ENCODE measurements at places on chromosomes 6 and 20.
A peak's percentile ranks its signal among the peaks of the same experiment; 100 is the strongest.

- peak; percentile 17 for DNase-seq
These were observed 11.0 kb downstream of the E2F3 start for GRCh38 chr6:20412682-20413073.

DNA sequence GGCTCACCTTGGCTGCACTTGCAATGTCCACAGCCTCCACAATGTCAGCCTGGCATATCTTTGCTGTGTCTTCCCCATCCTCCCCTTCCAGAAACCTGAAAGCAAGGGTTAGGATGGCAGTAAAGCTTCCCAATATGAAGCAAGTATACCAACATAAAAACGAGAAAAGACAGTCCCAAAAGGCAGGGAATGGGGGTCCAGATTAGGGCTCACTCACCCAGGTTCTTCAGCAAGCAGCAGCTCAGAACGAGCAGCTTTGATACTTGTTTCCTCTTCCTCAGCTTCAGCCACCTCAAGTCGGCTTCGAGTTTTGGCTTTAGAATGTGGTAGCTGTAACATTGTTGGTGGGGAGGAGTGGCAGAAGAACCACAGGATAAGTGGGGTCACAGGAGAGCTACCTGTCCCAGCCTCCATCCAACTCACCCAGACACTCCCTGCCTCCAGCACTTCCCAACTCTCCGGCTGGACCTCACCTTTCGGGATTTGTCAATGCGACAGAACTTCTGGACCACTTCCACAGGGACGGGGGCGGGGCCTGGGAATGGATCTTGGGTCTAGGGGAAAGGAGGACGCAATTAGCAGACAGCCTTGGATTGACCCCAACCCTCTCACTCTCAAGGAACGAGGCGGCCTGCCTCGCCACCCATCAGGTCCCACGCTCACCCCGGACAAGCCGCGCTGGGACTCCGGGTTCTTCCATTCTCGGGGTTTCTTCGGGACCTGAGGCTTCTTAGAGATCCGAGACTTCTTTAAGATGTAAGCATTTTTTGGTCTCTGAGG, 708 bp downstream of the WDR46 start:
- no peak for DNase-seq

GRCh38 chr6:116087437-116088027, 13.1 kb upstream of the NT5DC1 start:
- no peak for DNase-seq

DNA sequence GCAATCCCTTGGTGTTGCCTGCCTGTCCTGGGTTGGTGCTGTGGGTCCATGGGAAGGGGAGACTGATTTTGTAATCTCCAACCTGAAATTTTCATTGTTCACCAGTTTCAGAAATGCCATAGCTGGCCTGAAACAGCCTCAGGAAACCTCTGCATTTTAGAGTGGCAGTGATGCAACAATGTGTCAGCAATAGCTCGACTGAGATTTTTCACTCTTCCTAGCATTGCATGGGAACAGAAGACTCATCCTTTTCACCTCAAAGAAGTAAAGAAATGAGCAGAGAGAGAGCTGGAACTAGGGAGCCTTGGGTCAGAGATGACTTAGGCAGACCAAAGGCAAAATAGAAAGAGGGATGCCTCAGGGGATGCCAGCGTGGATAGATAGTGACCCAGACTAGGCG, 23.7 kb upstream of the TMEM14A start:
- no peak for DNase-seq

DNA sequence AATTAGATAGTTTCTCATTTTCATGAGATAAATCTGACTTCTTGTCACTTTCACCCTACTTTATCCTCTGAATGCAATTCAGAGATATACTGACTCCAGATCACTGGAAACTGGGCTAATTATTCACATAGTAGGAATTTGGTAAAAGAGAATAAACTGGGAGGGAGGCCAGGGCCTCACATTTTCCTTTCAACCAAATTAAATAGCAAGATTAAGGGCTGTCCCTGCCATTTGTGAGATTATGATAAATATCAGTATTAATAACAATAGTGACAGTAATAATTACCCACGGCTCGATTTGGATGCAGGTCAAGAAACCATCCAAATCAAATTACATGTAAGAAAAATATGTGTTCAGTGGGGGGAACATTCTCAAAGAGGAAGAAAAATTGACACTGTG, 140.5 kb downstream of the CD83 start:
- no peak for DNase-seq

DNA sequence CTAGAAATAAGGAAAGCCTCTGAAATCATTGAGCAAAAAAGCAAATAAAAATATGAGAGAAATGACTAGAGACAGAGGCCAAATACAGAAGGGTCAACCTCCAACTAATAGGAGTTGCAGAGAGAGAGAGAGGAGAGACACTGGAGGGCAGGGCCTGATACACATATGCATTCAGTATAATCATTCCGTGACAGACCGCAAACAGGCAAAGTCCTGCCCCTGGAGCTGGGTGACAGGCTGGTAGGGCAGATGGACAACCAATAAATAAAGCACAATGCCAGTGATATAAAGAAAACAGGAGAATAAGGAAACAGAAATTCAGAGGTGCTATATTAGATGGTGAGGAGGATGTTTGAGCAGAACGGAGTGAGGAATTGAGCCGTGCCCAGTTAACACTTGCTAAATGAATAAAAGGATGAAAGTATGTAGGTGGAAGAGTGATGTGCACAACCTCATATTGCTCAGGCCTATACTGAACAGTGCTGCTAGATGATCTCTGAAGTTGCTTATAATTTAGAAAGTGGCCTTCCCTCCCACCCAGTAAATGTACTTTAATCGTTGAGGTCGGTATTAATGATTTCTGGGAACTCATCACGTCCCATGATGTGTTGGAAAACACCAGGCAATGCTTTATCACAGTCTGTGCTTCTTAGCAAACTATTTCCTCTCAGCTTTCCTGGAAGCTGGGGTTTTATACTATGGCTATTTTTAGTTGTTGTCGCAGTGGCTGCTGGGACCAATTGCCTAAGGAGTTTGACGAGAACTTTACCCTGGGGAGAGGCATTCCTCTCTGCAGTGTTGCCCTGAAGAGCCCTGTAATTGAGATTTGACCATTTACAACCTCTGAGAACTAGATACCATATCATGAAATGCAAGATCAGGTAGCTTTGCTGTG, 37.6 kb upstream of the CLIC5 start:
- DNase-seq = no peak

GRCh38 chr6:21426841-21427490, 166.6 kb upstream of the SOX4 start:
- DNase-seq = no peak

DNA sequence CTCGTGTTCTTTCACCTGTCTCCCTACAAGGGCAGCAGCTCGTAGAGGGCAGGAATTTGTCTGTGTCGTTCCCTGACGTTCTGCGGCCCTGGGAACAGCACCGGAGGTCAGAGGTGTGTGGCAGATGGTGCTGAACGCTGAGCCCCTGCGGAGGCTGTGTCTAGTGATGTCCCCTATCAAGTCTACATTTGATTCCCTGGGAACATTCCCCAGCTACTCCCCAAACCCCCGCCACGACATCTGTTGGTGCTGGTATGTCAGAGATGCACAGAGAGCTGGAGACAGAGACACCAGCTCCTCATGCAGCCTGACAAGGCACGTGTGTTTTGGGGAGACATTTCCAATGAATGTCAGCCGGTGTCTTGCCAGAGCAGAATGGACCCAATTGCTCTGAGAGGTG, 7.7 kb downstream of the PMEPA1 start:
- DNase-seq = no peak

DNA sequence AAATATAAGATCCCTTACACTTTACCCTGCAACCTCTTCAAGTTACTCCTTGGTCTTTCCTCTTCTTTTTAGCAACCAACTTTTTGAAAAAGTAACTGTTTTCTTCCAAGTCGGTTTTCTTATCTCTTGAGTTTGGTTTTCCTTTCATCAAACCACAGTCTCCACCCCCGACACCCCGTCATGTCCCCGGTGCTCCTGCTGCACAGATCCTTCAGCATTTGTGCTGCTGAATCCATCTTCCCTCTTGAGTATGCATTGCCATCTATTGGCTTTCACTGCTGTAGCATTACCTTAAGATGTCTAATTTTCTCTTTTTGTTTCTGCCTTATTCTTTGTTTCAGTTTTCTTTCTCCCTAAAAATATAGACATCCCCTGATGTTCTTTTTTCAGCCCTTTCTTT, 11.9 kb upstream of the TNFRSF21 start:
- DNase-seq = no peak

GRCh38 chr20:32070690-32071213, 18.7 kb downstream of the HCK start:
- DNase-seq = no peak

DNA sequence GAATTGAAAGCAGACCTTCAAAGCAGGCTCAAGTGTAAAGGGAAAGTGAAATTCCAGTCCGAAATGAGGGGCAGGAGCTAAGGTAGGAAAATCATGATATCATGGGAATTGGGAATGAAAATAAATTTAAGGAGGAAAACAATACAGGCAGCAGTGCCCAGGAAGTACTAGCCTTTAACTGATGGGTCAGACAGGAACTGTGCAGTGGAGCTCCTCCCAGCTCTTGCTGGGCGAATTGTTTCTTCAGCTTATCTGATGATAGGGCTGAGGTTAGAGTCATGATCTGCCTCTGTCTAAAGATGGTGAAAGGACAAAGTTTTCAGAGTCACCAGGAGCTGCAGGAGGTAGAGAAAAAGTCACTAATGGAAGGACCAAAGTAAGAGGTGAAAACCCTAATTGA, 457.9 kb upstream of the PTCHD4 start:
- no peak for DNase-seq

DNA sequence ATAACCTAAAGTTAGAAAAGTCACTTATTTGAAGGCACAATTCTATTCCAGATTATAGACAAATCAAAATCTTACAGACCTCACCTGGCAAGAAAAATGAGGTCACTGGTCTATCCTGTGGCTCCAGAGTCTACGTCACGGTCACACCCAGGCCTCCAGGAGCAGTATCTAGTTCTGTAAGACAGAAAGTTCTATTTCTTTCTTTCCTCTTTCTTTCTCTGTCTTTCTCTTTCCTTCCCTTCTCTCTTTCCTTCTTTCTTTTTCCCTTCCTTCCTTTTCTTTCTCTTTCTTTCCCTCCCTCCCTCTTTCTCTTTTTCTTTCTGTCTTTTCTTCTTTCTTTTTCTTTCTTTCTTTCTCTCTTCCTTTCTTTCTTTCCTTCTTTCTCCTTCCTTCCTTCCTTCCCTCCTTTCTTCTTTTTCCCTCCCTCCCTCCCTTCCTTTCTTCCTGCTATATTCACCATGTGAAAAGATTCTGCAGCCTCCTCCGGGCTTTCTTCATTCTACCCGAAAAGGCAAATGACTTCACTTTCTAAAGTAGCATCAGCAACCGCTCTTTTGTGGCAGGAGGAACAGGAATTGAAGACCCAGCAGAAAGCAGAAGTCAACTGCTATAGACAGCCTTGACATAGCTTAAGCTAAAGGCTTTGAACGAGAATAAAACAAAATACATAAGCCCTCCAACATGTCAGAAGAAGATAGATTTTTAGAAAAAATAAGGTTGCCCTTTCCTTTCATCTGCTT, 83.9 kb upstream of the SIRPG start:
- DNase-seq = no peak

GRCh38 chr20:23508449-23509229, 17.7 kb downstream of the CST8 start:
- DNase-seq = no peak

DNA sequence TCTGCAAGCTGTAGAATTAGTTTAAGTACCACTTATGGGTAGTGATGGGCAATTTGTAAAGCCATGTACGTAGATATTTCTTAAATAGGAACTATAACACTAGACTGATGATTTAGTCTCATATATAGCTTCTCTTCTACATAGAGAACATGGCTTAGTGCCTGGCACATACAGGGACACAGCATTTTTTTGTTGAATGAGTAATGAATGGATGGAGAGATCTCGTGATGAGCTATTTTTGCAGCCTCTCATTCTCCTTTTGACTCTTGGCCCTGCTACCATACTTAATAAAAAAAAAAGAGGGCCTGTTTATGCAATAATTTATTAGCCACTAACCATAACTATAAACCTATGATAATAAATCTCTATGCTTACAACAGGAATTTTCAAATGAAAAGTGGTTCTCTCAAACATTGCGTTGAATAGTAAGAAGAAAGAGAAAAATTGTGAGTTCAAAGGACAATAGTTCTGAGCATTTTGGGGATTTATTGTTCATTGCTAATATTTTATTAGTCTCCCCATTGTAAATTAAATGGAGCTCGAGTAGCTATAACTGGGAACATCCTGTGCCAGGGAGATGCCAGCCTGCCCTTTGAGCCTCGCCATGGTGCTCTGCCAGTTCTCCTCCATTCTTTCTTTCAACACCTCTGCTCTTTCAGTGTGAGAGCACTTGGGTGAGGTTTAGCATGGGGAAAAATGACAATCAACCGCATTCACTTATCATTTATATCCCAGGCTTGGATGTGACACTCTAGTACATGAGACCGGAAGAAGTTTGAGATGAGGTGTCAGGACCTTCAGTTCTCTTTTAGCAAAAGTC, 14.7 kb upstream of the RCAN2 start:
- no peak for DNase-seq

DNA sequence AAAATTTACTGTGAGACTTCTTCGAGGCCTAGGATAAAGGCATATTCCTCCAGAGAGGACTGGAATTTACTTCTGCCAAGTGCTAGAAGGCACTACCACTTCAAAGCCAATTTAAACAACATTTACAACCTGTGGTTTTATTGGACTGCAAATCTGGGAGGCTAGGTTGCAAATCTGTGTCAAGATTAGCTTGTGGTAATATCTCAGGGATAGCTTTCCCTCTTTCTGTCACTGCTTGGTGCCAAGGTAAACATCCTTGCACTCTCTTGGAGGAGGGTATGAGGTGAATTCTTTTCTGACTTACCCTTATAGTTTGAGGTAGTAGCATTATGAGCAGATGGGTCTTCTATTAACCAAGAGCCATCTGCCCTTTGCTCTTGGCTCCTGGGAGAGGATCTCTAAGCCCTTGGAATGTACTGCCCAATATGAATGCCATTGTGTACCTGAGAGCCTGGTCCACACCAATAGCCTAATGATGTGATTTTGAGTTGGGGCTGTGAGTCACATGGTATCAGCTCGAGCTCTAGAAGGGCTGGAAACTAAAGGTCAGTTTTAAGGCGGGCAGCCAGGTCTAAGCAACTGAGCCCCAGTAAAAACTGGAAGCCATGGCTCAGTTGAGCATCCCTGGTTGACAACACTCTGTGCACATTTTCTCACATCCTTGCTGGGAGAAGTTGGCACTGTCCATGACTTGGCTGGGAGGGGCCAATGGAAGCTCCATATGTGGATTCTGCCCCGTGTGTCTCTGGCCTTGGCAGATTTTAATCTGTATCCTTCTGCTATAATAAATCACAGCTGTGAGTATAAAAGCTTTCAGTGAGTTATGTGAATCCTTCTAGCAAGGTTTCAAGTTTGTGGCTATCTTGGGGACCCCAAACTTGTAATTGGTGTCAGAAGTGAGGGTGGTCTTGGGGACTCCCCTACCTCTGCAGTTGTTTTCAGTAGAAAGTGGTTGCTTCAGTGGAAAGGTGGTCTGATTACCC, 188.1 kb downstream of the UBE3D start:
- no peak for DNase-seq

DNA sequence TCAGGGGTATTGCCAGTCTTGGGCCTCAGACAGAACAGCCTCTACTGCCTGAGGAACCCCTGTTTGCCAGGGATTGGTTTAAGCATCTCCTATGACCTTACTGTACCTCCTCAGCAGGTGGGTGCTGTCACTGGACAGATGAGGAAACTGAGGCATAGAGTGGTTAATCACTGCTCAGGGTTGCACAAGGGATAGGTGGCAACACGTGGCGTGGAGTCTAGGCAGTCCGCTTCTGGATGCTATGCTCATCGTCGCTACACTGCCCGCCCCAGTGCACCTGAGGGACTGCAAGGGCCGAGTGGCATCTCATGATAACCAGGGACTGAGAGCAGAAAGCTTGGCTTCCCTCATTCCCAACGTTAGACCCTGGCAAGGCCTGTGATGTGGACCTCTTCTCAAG, 101.8 kb upstream of the SULF2 start:
- DNase-seq = no peak

- no peak for DNase-seq
These were observed 49.9 kb upstream of the RANBP9 start for GRCh38 chr6:13761361-13762036.
